ENCODE measurements at places on chromosomes 7 and 10.

GRCh38 chr7:126792521-126792920, 460.2 kb downstream of the GRM8 start:
- DNase-seq: no peak

DNA sequence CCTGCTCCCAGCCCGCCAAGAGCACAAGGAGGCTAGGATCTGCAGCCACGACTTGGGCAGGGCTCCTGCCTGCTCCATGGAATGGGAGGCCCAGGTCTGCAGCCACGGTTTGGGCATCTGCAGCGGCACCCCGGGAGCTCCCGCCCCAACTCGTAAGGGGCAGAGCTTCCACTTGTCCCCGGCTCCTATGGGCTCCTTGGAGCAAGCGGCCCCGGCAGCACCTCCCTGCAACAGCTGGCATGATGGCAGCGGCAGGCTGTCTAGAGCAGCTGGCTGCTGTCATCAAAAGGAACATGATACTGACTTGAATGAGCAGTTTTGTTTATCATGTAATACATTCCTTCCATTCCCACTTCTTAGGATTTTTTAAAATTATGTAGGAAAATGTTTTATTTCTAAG, 684.0 kb upstream of the FOXK1 start:
- no peak for DNase-seq

DNA sequence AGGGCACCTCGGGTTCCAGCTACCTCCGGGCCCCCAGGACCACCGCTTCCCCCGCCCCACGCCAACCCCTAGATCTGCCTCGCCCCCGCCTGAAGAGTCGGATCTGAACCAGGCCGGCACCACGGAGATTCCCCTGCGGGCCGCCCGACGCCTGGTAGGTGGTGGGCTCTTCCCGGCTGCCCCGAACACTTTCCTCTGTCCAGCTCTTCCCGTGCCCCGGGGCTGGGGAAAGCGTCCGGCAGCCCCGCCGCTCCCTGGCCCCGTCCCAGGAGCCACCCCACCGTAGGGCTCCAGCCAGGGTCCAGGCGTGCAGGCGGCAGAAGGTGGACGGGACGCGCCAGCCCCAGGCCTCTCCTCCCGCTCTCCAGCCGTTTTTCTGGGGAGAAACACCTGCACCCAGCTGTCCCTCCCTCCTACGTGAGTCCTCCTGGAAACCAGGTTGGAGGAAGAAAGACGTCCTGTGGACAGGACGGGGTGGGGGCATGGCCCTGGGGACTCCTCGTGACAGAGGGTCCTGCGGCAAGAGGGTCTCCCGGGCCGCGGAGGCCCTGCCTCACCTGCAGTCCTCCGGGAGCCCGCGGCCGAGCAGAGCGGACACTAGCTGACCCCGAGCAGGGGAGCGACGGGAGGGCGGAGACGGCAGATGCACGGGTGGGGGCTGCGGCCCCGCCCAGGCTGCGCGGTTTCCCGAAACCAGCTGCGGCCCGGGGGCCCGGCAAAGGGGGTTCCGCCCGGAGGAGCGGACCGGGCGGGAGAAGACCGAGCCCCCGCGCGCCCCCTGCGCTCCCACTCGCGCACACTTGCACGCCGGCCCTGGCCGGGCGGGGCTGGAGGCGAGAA, at the start of gene TMEM176B:
Gene TMEM176B (minus strand): TSS at position 624 of the 840 bp plus-strand sequence. CDS start 3,795 bp downstream, outside the sequence.
- no peak for DNase-seq

GRCh38 chr7:24730018-24730369, 27.3 kb downstream of the GSDME start:
- no peak for DNase-seq

GRCh38 chr7:90621125-90621746, 25.1 kb downstream of the CDK14 start:
- no peak for DNase-seq

- no peak for DNase-seq
These were observed 70.4 kb downstream of the ITIH5 start for GRCh38 chr10:7596356-7596755.

- DNase-seq: no peak
These were observed 21.0 kb upstream of the GNA12 start for GRCh38 chr7:2864999-2865670.

- no peak for DNase-seq
These were observed 646.4 kb downstream of the GRM8 start for GRCh38 chr7:126606331-126606730.

GRCh38 chr7:141776374-141776773, at the start of gene TAS2R4:
Gene TAS2R4 (plus strand): TSS chr7:141776674. CDS start chr7:141778489, 1,815 bp downstream.
- no peak for DNase-seq

DNA sequence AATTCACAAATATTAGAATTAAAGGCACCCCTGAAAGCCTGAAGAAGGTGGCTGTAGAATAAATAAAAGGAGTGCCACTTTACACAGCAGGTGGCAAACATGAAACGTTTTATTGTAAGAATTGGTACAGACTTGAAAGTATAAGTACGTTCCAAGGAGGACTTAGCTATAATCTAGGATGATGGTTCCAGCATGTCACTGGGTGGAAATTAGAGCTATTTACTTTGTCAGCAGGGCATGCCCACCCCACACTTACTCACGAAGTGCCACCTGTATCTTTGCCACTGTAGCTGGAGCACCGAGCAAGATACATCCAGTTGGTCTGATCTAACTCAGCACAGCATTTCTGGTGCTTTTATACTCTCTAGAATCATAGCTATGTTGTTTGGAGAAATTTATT, 97.8 kb downstream of the GRM8 start:
- DNase-seq: no peak

- no peak for DNase-seq
These were observed 10.9 kb downstream of the MACC1 start for GRCh38 chr7:20206104-20206896.

DNA sequence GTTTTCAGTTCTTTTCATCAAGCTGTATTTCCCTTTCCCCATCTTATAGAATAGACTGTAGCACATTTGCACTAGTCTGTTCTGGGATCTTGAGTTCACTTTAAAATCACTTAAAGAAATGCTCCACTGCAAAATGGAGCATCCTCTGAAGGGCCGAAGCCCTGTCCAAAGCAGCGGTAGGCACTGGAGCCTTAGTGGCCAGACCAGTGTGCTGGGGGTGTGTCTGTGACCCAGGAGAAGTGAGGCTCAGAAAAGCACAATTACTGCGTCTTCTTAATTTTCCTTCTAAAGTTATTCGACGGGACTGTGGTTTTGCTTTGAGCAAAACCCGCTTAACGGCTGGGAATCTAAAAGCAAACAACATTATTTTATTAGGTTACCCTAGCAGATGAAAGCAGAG, 205.7 kb downstream of the SLC25A13 start:
- DNase-seq: no peak

GRCh38 chr7:159011722-159012022, 133.0 kb downstream of the VIPR2 start:
- DNase-seq: no peak

DNA sequence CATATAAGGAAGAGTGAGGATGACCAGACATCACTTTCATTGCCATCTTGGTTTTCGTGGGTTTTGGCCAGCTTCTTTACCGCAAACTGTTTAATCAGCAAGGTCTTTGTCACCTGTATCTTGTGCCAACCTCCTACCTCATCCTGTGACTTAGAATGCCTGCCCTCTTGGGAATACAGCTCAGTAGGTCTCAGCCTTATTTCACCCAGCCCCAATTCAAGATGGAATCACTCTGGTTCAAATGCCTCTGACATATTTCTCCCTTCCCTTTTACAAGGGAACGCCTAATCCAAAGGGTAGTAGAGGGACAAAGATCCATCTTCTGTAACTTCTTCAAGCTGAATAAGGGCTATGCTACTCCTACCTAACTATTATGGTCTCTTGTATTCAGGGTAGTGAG, 4.7 kb upstream of the ERCC6 start:
- no peak for DNase-seq

Measured in NCI-H2107 (cell line).